ENCODE measurements at places on chromosomes 5 and 9. TPM values are rescaled to one million over a fixed set of nuclear protein-coding genes. Genes with fewer than 3 reads are reported as not detected.

The OBP2A gene
- polyA plus RNA-seq: not detected

The DELE1 gene
- 32.6 TPM for polyA plus RNA-seq

The C9orf50 gene
- 0.86 TPM for polyA plus RNA-seq

GRCh38 chr9:129648092-129648763 is 6.3 kb upstream of the ASB6 start:
- DNase-seq: no peak

- DNase-seq: no peak
Measured at GRCh38 chr5:65790371-65791163, 68.6 kb downstream of the NLN start.

DNA sequence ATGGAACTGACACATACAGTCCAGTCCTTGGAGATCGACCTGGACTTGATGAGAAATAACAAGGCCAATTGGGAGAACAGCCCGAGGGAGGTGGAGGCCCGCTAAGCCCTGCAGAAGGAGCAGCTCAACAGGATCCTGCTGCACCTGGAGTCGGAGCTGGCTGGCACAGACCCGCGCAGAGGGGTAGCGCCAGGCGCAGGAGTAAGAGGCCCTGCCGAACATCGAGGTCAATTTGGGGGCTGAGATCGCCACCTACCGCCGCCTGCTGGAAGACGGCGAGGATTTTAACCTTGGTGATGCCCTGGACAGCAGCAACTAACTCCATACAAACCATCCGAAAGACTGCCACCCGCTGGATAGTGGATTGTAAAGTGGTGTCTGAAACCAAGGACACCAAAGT is 1610.1 kb upstream of the ACO1 start:
- no peak for DNase-seq

DNA sequence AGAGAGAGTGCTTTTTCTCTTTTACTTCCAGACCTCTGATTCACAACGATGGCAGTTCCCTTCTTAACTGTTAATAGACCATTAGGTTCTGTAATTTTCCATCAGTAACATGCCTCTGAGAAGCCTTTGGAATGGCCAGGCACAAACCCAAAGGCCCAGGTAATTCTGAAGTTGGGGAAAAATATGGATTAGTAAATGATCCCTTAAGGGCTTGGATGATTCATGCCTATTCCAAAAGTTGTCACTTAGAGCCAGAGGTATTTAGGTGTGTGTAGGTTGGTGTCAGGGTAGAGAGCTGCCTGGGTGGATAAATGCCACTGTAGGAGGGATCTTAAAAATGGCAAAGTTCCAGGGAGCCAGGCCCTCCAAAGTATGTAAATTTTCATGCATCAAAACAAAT is 228.8 kb downstream of the PLK2 start:
- no peak for DNase-seq

GRCh38 chr9:88690628-88691027 is 155.7 kb downstream of the NXNL2 start:
- no peak for DNase-seq

DNA sequence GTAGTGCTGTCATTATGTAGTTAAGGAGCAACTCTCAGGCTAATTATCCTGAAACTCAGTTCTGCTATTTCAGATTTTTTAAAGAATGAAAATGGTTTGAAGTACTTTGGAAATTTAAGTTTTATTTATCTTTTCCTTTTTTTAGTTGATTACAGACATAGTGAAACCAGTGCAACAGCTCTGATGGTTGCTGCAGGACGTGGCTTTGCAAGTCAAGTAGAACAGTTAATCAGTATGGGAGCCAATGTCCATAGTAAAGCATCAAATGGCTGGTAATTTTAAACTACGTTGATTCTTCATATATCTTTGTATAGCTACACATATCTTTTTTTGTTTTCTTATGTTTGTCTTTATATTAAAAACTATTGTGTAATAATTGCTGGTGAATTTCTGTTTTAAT is 34.9 kb downstream of the YTHDC2 start:
- DNase-seq: no peak

- peak; percentile 91 for DNase-seq
Measured at GRCh38 chr5:139710319-139711066, 62.3 kb downstream of the CXXC5 start.

- no peak for DNase-seq
Measured at GRCh38 chr5:79042188-79042587, 27.3 kb downstream of the DMGDH start.

GRCh38 chr9:91766315-91767069 is 183.5 kb downstream of the ROR2 start:
- no peak for DNase-seq

DNA sequence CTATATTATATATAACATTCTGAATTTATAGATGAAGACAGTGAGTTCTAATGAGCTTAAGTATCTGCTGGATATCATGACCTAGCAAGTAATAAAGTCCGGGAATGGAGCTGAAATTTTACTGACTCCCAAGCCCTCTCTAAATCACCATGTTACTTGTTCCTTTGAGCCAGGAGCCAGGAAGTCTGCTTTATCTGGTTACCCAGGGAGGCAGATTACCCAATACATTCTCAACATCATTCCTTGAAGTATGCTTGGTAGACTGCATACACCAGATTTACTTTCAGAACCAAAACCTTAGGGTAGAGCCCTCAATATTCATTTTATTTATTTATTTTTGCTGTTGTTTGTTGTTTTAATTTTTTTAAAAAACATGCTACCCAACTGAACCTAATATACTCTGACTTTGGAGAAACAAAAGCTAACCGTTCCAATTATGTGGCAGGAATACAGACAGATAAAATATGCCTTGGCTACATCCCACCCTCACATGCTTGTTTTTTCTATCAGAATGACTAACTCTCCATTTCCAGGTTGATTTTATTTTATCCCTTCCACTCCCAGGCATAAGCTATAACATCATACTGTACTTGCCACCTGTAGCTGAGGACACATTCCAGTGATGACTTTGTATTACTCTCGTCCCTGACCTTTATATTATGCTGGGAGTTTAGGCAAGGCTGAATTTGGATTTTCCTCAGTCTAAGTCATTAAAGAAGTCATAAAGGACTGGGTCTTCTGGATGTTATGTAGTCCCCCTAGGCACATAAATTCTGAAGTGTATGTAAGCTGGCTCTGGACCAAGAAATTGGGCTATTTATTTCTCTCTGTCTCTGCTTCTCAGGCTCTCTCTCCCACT is 82.0 kb downstream of the YIPF5 start:
- no peak for DNase-seq

GRCh38 chr5:178287791-178288105 is 55.1 kb upstream of the PHYKPL start:
- DNase-seq: no peak

DNA sequence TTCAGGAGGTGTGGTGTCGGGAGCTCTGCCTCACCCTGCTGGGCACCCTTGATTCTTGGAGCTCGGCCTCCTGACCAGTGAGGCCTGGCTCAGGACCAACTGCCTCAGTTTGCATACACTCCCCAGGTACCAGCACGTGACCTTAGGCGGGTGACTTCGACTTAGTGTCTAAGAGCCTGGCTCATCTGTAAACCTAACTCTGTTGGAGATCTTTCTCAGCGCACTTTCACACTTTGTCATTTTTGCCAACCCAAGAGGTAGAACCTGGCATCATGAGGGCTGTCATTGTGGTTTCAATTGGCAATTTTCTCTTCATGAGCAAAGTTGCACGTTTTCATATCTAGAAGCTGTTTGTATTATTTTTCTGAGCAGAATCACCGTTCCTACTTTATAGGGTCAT is 13.4 kb upstream of the WNK2 start:
- no peak for DNase-seq

All from hepatocyte (in vitro differentiated cells).